ENCODE measurements at places on chromosomes 5 and 9. TPM values are rescaled to one million over a fixed set of nuclear protein-coding genes. Genes with fewer than 3 reads are reported as not detected.

DNA sequence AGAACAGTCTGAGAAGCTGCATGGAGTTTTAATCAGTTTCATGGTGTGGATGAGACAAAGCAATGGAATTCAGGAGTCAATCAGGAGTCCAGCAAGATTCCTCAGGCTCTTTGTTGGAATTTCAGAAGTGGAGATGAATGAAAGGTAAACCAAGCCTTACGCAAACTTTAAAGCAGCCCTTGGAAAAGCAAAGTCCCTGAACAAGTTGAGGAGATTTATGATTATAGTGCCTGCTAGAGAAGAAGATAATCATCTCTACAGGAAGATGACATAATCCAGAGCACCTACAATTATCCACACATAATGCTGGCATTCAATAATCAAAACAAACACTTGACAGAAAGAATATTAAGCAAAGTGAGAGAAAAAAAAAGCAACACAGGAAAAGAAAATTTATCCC, 1380.1 kb upstream of the NUDT12 start:
- H3K4me1 ChIP-seq = no peaks in the 10 kb centered on the region
- no peak overlapping the region for H3K4me3 ChIP-seq
- H3K27me3 ChIP-seq = no peaks in the 10 kb centered on the region
- no peak overlapping the region for H3K27ac ChIP-seq

DNA sequence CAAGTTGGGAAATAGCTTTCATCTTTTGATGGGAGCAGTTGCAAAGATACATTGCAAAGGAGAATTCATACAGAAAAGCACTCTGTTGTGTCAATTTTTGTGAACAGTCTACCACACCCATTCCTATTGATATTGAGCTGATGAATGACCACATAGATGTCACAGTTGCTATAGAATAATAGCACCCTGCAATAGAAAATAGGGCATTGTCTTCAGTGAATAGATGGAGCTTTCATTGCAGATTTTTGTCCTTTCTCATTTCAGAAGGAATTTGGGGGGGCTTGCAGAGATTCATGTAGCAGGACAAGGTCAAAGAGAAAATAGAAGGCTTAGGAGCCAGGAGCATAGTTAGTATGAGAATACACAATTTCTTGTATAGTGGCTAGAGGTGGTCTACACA, 237.9 kb downstream of the TMEM38B start:
- no peak overlapping the region for H3K4me3 ChIP-seq
- H3K27ac ChIP-seq = no peak overlapping the region
- no peaks in the 10 kb centered on the region for H3K4me1 ChIP-seq
- H3K27me3 ChIP-seq = peaks cover 6% of the 10 kb centered on the region
- peaks cover 4% of the 10 kb centered on the region for H3K36me3 ChIP-seq

GRCh38 chr5:50574121-50574520, 92.3 kb upstream of the PARP8 start:
- peaks cover 17% of the 10 kb centered on the region for H3K4me1 ChIP-seq
- no peak for DNase-seq
- peaks cover 4% of the 10 kb centered on the region for H3K36me3 ChIP-seq
- no peaks in the 10 kb centered on the region for H3K27me3 ChIP-seq
- H3K27ac ChIP-seq = no peak overlapping the region

Gene DOCK8
- total RNA-seq = 143 TPM

DNA sequence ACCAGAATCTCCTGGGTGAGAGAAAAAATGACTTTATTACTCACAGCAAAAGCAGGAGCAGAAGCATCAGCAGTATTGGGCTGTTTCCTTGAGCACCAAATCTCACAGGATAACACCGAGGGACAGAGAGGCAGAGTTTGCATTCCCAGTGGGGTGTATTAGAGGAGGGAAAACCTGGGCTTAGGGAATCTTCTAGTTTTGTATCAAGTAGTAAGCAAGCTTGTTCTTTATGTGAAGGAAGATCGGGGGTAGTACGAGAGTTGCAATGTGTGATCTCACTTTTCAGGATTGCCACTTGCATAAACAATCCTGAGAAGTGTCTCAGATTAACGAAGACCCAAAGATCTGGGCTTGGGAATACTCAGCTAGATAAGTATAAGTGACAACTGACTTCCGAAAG, 1163.0 kb downstream of the TAF11L14 start:
- no peak for DNase-seq
- no peaks in the 10 kb centered on the region for H3K36me3 ChIP-seq
- H3K4me1 ChIP-seq = no peaks in the 10 kb centered on the region
- H3K27me3 ChIP-seq = no peaks in the 10 kb centered on the region
- H3K27ac ChIP-seq = no peak overlapping the region

Gene XPA
- total RNA-seq = 12.5 TPM

GRCh38 chr5:107916731-107917725, 246.3 kb upstream of the EFNA5 start:
- H3K27ac ChIP-seq = no peak overlapping the region
- DNase-seq = no peak
- H3K4me1 ChIP-seq = peaks cover 15% of the 10 kb centered on the region
- H3K36me3 ChIP-seq = no peaks in the 10 kb centered on the region
- peaks cover 3% of the 10 kb centered on the region for H3K27me3 ChIP-seq
- no peak overlapping the region for H3K4me3 ChIP-seq

DNA sequence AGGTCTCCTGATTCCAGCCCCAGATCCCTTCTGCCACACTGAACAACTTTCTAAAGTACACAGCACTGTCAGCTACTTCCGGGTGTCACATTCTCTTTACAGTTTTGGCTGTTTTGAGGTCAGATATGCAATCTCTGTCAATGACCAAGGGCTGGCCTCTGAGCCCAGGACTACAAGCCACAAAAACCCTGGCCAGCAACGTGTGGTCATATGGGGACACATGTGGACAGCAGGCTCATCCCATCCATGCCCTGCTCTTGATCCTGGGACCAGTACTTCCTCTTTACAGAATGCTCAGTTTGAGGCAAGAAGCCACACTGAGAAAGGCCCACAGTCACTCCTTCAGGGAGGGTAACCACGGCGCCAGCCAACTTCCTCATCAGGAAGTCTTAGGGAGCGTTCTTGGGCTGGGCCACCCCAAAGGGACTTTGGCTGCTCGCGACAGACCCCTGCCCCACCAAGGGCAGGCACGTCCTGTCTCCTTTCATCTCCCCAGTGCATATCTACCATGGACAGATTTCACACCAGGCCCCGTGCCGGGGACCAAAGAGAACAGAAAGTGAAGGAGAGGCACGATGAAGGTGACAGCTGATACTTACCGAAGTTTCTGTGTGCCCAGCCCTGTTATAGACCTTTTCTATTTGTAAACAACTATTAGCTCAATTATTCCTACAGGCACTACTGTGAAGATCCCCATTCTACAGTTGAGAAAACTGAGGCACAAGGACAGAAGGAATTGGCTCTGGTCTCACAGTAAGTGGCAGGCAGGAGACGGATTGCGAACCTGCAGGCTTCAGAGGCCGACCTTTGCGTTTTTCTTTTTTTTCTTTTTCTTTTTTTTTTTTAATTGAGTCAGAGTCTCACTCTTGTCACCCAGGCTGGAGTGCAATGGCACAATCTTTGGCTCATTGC, 37.3 kb downstream of the STK10 start:
- H3K4me3 ChIP-seq = peak overlapping the region; percentile 75
- H3K36me3 ChIP-seq = peaks cover 13% of the 10 kb centered on the region
- no peak for DNase-seq

DNA sequence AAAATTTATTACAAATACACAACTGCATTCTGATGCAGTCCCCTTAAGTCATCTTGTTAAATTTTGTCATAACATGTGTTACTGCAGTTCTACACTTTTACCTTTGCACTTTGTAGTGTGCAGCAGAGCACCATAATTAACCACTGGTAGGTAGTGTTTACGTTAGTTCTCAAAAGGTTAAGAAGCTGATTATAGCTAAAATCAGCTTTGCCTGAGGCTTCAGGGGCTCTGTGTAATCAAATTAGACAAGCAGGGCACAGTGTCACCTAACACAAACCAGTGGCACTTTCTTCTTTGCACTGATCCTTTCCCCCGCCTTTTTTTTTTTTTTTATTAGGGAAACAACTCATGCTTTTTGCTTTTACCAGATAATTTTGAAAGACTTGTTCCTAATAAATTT, 26.1 kb downstream of the POU5F2 start:
- DNase-seq = no peak
- no peak overlapping the region for H3K27ac ChIP-seq
- H3K36me3 ChIP-seq = no peaks in the 10 kb centered on the region
- no peaks in the 10 kb centered on the region for H3K27me3 ChIP-seq
- no peak overlapping the region for H3K4me3 ChIP-seq

Gene HAPLN1
- total RNA-seq = not detected

Gene RALGDS
- total RNA-seq = 138 TPM

Gene DCANP1
- total RNA-seq = not detected

GRCh38 chr5:159103086-159103485, 3.4 kb upstream of the EBF1 start:
- no peak overlapping the region for H3K27ac ChIP-seq
- peaks cover 8% of the 10 kb centered on the region for H3K36me3 ChIP-seq
- no peak overlapping the region for H3K4me3 ChIP-seq
- H3K27me3 ChIP-seq = peaks cover 62% of the 10 kb centered on the region

DNA sequence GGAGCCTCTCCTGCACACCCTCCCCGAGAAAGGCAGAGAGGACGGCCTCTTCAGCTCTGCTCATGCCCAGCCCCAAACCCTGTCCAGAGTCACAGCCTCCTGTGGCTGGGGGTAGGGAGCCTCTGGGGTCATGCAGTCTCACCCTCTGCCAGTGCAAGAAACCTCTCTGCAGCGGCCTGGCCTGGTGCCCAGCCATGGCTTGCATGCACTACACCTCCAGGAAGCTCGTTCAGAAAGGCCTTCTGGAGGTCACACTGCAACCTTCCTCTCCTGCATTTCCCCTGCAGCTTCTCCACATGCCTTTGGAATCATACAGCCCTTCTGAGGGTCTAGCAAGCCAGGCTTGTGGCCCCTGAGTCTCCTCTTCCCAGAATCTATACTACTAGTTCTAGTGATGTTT, 17.9 kb downstream of the CSF1R start:
- H3K36me3 ChIP-seq = no peaks in the 10 kb centered on the region
- H3K27ac ChIP-seq = no peak overlapping the region
- DNase-seq = no peak

- H3K4me3 ChIP-seq = no peak overlapping the region
- H3K4me1 ChIP-seq = no peaks in the 10 kb centered on the region
- H3K27me3 ChIP-seq = no peaks in the 10 kb centered on the region
- no peak overlapping the region for H3K27ac ChIP-seq
- H3K36me3 ChIP-seq = no peaks in the 10 kb centered on the region
These were observed 1530.1 kb downstream of the MAT2B start for GRCh38 chr5:165035520-165035919.

DNA sequence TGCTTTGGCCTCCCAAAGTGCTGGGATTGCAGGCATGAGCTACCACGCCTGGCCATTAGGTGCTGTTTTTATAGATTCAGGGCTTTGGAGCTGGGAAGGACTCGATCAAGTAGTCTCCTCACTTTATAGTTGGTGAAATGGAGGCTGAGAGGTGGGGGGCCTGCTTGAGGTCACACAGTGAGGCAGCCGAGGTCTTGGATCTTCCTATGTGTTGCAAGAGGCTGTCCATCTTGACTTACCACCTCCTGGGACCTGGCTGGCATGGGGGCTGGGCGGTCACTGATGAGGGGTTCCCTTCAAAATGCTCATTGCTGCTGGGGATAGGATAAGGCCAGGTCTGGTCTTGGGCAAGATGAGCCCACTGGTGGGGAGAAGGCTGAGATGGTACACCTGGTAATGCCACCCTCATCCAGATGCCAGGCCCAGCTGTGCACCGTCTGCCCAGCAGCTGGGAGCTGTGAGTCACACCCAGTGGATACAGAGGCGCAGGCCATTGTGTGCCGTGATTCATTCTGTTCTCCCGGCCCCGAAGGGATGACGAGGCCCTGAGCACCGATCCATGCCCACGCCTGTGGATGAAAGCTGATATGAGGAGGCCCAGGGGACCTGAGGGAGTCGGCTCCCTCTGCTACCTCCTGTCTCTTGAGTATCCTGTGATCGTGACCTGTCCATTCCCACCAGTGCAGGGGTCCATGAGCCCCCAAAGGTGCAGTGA, 10.5 kb upstream of the NDST1 start:
- H3K4me1 ChIP-seq = no peaks in the 10 kb centered on the region
- H3K4me3 ChIP-seq = no peak overlapping the region
- no peak for DNase-seq
- no peak overlapping the region for H3K27ac ChIP-seq
- H3K27me3 ChIP-seq = no peaks in the 10 kb centered on the region

DNA sequence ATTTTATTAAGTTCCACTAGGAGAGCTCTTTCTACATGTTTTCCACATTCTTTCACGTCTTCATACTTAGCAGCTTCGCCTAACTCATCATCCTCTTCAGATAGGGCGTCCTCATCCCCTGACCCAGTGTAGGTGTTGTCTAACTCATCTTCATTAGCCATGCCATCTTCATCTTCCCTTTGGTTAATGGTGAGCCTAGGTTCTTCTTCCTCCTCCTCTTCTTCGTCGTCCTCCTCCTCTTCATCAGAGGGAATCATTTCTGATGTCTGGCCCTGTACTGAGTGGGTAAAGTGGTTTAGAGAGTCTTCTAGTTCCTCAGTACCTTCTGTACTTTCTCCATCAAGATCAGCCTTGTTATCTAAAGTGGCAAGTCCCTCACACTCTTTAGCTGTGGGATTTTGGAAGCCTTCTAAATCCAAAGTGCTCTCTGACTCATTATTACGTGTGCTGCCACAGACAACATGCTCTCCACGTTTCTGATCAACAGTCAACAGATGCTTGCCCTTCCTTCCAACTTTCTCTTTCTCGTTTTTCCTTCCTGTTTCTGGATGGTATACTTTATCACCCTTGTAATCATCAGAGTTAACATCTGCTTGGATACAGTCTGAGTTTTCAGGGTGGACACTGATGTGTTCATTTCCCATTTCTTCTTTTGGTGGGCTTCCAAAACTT, 31.1 kb downstream of the TUT7 start:
- H3K4me3 ChIP-seq = no peak overlapping the region
- peaks cover 27% of the 10 kb centered on the region for H3K36me3 ChIP-seq
- H3K27ac ChIP-seq = no peak overlapping the region
- H3K27me3 ChIP-seq = no peaks in the 10 kb centered on the region
- DNase-seq = no peak

DNA sequence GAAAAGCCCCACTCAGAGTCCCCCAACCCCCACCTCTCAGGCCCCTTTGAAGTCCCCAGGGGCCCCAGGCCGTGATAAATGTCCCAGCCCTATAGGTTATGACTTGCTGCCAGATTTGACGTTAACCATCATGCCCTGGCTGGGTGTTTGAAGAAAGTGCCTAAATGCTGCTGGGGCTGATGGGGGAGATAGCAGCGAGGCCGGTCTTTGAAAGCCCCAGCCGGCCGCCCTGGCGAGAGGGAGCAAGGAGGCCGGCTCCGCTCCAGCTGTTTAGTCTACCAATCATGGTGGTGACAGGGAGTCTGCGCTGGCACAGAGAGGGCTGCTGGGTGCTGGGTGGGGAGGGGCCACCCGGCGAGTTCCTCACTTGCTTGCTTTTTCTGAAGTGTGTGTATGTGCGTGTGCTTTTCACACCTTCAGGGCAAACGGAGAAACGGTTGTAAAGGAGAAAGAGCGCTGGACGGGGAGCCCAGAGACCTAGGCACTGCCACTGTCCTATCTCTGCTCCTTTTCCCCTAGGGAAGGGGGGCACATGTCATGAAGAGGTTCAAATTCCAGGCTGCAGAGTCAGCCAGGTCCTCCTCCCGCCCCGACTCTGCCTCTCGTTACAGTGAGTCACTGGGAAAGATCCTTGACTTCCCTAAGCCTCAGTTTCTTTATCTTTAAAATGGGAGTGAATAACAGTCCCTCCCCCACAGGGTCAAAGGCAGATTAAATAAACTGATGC, 126.1 kb upstream of the HAND1 start:
- no peak for DNase-seq
- no peaks in the 10 kb centered on the region for H3K36me3 ChIP-seq
- H3K27ac ChIP-seq = no peak overlapping the region
- peaks cover 34% of the 10 kb centered on the region for H3K27me3 ChIP-seq
- H3K4me1 ChIP-seq = no peaks in the 10 kb centered on the region

GRCh38 chr5:132227485-132228240, at the start of gene P4HA2:
TSS of gene P4HA2 (minus strand) at chr5:132227853. CDS start at chr5:132218626, 9,227 bp downstream.
- peaks cover 26% of the 10 kb centered on the region for H3K27me3 ChIP-seq
- H3K4me1 ChIP-seq = peaks cover 23% of the 10 kb centered on the region
- no peak within 1 kb of the TSS for H3K27ac ChIP-seq
- peak; percentile 84 for DNase-seq
